ENCODE measurements at places on chromosomes 12 and 14. TPM values are rescaled to one million over a fixed set of nuclear protein-coding genes. Genes with fewer than 3 reads are reported as not detected.
A peak's percentile ranks its signal among the peaks of the same experiment; 100 is the strongest.

DNA sequence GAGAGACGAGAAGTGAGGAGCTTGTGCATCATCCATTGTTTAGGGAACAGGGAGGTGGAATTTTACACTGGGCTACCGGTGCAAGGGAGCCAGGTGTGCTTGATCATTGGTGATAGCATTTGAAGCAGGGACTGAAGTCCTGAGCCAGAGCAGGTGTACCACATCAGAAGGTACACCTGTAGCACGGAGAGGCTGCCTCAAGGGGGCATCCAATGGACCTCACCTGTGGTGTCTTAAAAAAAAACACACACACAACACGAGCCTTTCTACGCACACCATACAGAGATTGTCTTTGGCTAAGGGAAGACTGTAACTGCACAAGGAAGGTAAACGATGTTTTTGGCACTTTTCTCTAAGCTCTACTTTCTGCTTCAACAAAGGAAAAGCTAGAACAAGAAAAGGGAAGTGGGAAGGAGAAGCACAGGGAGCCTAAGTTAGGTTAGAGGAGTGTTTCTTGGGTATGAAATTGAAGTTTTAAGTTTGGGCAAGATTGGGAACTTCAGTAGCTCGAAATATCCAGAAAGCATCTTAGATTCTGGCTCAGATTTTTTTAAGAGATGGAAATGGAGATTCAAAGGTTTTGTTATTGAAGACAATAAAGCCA is 334.3 kb upstream of the FBXO33 start:
- DNase-seq = no peak
- H3K27ac ChIP-seq = no peak overlapping the region
- H3K4me3 ChIP-seq = no peak overlapping the region
- H3K4me1 ChIP-seq = no peaks in the 10 kb centered on the region
- H3K36me3 ChIP-seq = no peaks in the 10 kb centered on the region
- H3K27me3 ChIP-seq = no peaks in the 10 kb centered on the region

The CFAP54 gene
- 0.93 TPM for total RNA-seq

DNA sequence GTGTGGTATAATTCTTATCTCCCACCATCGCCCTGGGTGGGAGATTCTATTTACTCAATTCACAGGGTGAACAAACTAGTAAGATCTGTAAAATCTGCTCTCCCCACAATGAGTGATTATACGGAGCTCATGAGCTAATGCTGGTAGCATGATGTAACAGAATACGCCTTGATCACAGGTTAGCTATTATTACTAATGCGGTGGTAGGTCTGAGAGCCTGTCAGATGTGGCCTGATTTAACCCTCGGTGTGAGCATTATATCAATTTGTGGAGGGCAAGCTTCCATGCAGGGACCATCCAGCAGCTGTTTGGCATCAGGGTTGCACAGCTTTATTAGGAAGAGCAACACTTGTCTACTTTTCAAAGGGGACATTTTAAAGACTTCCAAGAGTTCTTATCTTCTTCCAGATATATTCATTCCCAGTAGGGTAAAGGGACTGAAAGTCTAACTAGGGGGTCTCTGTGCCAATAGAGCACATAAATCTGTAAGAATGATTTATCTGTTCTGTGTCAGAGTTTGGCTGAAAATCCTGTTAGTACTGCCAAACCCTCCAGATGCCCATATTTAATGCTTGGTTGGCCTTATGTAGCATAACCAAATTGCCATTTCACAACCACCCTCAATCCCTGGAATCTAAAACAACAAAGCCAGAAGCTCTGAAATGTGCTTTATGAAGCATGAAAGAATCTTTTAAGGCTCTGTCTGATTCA is 18.7 kb downstream of the TSHR start:
- no peaks in the 10 kb centered on the region for H3K27me3 ChIP-seq
- DNase-seq = no peak
- H3K27ac ChIP-seq = no peak overlapping the region
- peaks cover 8% of the 10 kb centered on the region for H3K4me1 ChIP-seq

The TPI1 gene
- 134 TPM for total RNA-seq

DNA sequence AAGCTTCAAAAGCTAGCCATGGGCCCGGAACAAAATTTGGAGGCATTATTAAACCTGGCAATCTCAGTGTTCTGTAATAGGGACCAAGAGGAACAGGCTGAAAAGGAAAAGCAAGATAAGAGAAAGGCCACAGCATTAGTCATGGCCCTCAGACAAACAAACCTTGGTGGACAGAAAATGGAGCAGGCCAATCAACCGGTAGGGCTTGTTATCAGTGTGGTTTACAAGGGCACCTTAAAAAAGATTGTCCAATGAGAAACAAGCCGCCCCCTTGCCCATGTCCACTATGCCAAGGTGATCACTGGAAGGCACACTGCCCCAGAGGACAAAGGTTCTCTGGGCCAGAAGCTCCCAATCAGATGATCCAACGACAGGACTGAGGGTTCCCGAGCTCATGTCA is 653.9 kb upstream of the TMEM132C start:
- no peak overlapping the region for H3K4me3 ChIP-seq
- H3K4me1 ChIP-seq = no peaks in the 10 kb centered on the region
- no peak overlapping the region for H3K27ac ChIP-seq

DNA sequence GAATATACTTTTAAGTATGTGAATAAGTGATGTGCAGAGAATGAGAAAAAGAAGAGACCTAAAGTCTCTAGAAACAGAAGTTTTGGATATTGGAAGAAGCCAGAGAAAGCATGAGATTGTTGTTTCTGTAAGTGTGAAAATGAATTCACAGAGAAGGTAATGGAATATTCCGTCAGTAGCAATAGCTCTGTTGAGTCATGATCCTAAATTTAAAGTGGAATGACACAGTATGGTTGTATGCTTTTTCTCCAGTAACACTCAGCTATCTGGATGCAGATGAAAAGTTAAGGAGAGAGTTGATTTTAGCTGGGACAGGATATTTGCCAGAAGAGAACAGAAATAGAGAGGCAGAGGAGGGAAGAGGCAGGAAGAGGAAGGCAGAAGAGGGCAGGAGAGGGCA is 1166.3 kb downstream of the GALC start:
- no peak for DNase-seq
- H3K4me1 ChIP-seq = no peaks in the 10 kb centered on the region

DNA sequence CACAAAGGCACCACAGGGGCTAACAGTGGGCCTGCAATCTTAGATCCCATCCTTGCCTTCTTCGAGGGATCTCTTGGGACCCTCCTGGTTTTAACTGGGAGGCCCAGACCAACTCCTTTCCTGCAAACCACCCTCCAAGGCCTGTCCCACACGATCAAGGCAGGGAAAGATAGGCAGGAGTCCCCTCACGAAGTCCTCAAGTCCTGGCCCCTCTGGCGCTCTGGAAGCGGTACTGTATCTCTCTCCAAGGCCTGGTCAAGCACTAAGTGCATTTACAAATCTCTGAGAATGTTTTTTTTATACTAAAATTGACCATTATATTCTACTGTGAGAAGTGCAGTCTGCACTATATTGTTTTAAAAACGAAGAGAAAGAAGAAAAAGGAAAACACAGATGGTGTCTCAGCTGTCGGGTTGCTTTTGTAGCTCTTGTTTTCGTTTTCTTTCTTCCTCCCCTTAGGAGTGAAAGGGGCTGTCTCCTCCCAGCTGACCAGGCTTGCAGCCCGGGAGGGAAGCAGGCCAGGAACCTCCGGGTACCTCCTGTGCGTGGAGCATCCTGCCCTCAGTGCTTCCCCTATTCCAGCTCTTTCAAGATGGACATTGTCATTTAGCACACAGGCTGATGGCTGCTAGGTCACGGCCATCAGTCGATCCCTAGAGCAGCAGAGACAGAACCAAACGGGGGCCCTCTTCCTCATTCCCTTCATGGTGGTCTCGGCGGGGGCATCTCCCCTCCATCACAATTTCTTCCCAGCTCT is 56.7 kb downstream of the FAM222A start:
- DNase-seq = no peak
- H3K36me3 ChIP-seq = no peaks in the 10 kb centered on the region
- no peaks in the 10 kb centered on the region for H3K4me1 ChIP-seq

DNA sequence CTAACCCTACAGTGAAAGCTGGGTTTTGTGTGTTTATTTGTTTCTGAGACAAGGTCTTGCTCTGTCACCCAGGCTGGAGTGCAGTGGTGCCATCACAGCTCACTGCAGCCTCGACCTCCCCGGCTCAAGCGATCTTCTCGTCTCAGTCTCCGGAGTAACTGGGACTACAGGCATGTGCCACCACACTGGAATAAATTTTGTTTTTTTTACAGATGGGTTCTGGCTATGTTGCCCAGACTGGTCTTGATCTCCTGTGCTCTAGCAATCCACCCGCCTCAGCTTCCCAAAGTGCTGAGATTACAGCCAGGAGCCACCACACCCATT is 26.4 kb downstream of the TBX3 start:
- DNase-seq = no peak
- H3K4me1 ChIP-seq = no peaks in the 10 kb centered on the region
- H3K27ac ChIP-seq = no peak overlapping the region
- H3K27me3 ChIP-seq = no peaks in the 10 kb centered on the region
- no peak overlapping the region for H3K4me3 ChIP-seq
- H3K36me3 ChIP-seq = no peaks in the 10 kb centered on the region

The SRSF9 gene
- total RNA-seq = 151 TPM

GRCh38 chr14:20455355-20456300 is 602 bp downstream of the APEX1 start:
- peaks cover 24% of the 10 kb centered on the region for H3K36me3 ChIP-seq
- H3K4me1 ChIP-seq = peaks cover 20% of the 10 kb centered on the region
- peak overlapping the region; percentile 80 for H3K4me3 ChIP-seq
- H3K27me3 ChIP-seq = no peaks in the 10 kb centered on the region
- DNase-seq = no peak
- peak overlapping the region; percentile 85 for H3K27ac ChIP-seq

DNA sequence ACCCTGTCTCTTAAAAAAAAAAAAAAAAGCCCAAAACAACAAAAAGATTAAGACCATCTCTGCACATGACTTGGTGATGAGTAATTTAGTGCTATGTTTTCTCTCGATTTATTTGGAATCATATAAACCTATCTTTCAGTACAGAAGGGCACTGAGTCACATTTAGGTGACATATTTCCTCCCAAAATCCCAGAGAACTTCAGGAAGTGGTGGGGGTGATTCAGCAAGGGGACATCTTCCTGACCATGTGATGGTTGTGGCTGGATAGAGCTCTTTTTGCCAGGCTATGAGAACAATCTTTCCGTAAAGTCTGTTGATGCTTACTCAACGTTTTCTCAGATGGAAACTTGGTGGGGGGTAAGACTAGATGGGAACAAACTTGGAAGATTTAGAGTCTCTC is 50.0 kb downstream of the PPFIBP1 start:
- H3K4me1 ChIP-seq = no peaks in the 10 kb centered on the region
- H3K27me3 ChIP-seq = no peaks in the 10 kb centered on the region
- no peak overlapping the region for H3K4me3 ChIP-seq

The SIX1 gene
- not detected for total RNA-seq

The SLCO1C1 gene
- total RNA-seq = not detected

- no peaks in the 10 kb centered on the region for H3K27me3 ChIP-seq
- no peak for DNase-seq
- no peak overlapping the region for H3K4me3 ChIP-seq
- H3K36me3 ChIP-seq = no peaks in the 10 kb centered on the region
These were observed 184.4 kb upstream of the CCND2 start for GRCh38 chr12:4089121-4089606.

The SELPLG gene
- total RNA-seq = 154 TPM

All from naive thymus-derived CD4-positive, alpha-beta T cell (primary cell).